Endothelial cell (in vitro differentiated cells): ENCODE measurements at places on chromosomes 4 and X.

DNA sequence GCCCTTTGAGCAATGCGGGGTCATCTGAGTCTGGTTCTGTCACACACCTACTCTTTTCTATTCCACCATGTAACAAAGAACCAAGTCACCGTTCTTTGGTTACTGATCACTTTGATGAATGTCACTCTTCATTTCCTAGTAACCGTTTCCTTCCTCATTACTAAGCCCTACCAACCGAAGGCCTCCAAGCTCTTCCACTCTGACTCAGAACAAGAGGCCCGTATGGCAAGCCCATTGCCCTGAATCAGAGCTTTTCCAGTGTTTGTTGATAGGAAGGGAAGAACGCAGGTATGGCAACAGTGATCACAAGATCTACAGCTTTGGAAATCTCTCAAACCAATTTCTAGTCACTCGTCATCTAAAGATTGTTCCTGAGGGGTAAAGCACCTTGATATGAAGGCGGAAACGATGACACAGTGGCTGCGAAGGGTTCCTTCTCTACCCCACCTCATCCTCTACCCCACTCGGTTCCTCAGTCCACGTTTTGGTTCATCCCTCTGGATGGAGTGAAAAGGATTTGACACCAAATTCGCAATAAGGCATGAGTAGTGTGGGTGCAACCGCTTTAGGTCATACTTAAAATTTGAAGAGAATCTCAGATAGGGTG is 28.0 kb upstream of the CD40LG start:
- DNase-seq: no peak

GRCh38 chr4:26248647-26249046 is 72.2 kb upstream of the RBPJ start:
- DNase-seq: no peak

GRCh38 chrX:100381619-100382018 is 28.5 kb downstream of the PCDH19 start:
- no peak for DNase-seq

GRCh38 chr4:3223956-3224748 is 24.8 kb upstream of the MSANTD1 start:
- no peak for DNase-seq

DNA sequence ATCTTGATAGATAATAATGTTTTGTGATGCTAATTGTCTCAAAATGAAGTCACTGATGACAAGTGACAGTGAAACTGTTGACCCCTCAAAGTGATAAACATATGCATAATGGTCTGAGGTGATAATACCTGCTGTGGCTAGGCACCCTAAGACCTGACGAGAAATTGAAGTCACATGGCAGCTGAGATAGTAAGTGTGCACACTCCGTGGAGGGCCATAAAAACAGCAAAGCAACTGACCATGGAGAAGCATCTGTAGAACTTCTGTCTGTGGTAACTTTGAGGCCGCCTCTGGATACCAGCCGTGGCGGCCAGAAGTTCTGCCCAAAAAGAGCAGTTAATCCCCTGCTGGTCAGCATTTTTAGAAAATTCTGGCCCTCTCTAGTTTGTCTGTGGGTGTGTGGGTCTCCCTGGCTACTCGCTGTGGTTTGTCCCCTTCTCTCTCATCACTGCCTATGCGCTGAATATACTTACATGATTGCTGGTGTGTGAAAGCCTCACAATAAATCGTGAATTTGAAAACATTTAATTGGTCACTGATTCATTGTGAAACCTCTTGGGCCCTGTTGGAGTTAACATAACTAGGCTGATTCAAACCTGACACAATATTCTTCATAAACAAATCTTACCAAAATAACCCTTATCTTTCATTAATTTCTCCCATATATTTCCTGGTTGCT is 50.6 kb downstream of the CCDC149 start:
- DNase-seq: no peak

GRCh38 chr4:164716901-164717300 is 37.0 kb upstream of the SMIM31 start:
- no peak for DNase-seq

DNA sequence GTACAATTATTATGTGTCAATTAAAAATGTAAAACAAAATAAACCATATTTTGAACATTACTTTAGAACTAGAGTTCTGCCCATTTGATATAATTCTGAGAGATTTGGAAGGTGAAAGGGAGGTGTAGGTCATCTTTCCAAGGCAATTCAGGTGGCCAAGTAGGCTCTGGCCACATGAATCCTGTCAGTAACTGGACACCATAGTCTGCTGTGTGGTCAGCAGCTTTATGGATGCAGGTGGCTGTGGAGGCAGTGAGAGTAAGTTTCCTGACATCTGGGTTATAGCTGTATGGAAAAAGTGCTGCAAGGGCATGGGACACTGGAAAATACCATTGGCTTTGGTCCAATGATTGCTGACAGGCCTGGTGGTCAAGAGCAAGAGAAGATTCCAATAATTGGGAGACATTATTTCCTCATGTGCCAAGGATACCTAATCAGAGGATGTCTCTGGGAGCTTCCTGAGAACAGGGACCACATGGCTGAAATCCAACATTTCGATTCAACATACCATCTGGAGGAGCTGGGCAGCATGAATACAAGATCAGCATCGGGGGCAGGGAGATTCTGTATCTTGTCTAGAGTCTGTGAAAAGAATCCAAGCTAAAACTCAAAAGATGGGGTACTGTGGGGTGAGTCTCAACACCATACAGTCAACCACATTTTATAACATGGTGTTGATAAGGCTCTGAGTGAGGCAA is 523.1 kb downstream of the MID1IP1 start:
- DNase-seq: no peak

- no peak for DNase-seq
Observed at GRCh38 chr4:189032606-189033338, 893.5 kb downstream of the TRIML1 start.

DNA sequence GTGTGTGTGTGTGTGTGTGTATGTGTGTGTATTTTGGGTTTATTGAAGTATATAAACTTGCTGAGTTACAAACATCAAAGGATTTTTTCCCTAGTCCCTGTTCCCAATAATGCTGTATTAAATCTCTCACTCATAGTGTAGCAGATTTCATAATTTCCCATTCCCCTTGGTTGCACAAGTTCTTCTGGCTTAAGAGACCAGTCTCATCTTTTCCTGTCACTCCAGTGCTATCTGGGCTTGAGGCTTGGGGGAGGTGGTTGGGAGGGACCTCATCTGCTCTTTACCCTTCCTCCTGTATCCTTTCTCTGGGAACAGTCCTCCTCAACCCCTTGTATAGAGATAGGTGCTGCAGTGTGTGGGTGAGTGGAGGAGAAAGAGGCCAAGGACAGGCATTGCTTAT is 285.4 kb upstream of the BOD1L1 start:
- no peak for DNase-seq

DNA sequence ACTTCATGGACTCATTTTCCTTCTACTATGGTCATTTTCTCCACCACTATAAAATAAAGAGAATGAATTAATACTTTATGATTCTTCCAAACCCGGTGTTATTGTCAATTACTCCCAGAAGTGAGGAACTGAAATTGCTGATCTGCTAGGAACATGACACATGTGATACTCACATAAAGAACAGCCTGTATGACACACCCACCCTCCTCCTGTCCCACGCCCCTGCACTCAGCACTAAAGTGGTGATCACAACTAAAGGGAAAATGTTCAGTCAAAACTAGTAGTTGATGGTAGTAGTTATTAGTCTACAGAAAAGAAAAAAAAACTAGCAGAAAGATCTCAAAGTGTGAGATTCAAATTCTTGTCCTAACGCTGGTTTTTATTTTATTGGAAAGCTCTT is 1508.3 kb downstream of the RAPGEF2 start:
- no peak for DNase-seq

DNA sequence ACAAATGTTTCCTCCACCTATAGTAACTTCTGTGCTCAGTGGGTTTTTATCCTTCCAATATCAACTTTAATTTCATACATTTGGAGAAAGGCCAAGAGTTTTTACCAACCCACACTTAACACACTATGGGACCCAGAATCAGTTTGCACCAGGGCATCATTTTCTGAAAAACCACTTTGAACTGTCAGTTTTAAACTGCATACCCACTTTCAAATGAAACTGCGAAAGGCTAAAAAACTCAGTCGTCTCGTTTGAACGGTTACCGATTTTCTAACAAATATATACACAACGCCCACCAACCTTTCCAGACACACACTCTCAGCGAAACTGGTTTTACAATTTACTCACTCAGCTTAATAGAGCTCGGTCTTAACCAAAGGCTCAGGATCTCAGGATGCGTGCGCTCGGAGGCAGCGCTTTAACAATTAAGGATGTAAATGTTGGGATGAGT is 376 bp downstream of the ABCG2 start:
- DNase-seq: no peak

DNA sequence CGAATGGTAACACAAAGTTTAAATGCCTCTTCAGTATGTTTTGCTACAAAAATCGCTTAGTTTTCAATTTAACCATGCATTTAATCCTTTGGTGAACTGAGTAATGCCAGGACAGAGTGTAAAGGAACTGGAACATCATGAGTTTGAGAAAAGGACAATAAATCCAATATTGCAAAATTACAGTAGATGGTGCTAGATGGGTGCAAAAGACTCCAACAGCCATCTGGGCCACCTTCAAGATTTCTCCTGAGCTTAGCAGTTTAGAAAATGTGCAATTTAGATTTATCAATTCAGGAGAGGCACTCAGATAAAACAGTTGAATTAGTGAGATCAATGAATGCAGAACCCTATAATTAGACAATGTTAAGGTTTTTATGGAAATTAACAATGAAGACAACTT is 33.2 kb upstream of the MID1IP1 start:
- no peak for DNase-seq

DNA sequence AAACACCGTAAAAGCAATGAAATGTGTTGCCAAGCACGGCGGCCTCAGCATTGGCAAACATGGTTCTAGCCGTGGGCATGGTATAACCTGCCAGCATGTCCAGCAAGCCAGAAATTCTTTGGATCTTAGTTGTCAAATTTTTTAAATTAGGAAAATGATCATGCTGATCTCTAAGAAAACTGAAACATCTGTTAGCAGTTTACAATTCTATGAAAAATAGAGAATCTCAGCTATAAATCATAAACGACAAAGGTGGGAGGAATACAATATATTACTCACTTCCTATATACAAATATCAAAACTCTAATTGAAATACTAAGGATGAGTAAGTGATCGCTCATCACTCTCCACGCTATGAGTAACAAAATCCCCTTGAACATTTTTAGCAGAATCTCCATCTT is 130.3 kb downstream of the ADGRA3 start:
- DNase-seq: no peak

- DNase-seq: no peak
Observed at GRCh38 chrX:38437093-38437492, 84.7 kb downstream of the OTC start.

DNA sequence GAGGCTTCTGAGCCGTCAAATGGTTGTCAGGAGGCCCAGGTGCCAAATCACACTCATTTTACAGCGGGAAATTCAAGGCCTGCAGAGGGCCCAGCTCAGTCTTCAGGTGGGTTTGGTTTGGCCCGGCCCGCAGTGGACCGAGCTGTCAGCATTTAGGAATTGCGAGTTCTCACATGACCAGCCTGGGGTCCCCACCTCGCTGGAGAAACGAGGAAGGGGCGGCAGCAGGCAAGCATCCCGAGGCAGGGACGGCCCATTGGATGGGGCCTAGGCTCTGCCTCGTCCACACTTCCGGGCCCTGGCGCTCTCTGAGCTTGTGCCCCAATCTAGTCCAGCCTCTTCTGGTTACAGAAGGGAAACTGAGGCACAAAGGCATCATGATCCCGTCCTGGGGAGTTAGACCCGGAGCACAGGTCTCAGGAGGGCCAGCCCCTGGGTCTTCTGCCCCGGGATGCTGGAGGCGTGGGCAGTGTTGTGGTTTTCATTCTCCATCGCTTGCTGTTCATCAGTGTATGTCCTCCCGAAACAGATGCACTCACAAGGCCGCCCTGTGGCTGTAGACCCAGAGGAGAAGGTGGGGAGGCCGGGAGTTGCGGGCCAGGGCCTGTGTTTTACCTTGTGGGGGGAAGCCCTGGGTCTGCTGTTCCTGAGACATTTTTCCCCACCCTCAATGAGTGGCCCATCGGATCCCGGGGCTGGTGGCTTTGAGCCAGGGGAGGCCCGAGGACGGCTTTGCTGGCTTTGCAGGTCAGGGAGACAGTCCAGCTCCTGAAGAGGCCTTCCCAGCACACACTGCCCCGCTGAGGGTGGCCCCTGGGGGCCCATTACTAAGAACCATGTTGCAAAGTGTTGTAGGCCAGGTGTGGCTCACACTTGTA is 8.9 kb downstream of the PSAPL1 start:
- DNase-seq: no peak

DNA sequence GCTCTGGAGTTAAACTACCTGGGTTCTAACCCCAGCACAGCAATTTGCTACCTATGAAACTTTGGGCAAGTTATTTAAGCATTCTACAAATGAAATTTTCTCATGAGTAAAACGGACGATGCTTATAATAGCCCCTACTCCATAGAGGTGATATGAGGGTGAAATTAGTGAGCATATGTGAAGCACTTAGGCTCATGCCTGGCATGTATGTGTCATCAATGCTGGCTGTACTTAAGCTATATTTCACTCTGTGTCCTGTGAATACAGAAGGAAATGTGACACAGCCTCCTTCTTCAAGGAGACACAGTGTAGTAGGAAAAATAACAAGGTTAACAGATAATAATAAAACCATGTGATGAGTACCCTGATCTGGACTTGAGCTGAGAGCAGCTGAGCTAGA is 20.4 kb upstream of the FMR1NB start:
- no peak for DNase-seq

GRCh38 chr4:94882756-94883155 is 125.0 kb downstream of the BMPR1B start:
- no peak for DNase-seq

DNA sequence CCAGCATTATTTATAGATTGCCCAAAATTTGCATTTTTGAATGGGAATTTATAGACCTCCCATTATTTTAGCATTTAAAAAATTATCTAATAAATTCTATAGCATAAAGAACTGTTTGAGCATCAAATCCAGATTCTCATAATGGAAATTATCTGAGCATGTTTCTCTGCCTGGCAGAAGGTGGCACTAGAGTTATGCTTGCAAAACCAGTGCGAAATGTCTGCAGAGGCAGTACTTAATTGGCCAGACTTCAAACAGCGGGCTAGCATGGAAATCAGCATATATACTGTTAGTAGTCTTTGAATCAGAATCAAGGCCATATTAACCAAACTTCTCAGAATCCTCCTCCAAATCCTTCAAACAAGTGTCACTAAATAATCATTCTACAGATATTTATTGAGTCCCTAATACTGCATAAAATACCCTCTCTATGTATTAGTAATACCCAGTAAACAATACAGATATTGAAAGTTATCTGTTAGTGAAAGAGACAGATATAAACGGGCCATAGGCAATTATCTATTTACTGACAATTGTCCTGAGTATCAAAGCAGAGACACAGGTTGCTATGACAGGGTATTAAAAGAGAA is 78.7 kb upstream of the DCLK2 start:
- peak; percentile 26 for DNase-seq

DNA sequence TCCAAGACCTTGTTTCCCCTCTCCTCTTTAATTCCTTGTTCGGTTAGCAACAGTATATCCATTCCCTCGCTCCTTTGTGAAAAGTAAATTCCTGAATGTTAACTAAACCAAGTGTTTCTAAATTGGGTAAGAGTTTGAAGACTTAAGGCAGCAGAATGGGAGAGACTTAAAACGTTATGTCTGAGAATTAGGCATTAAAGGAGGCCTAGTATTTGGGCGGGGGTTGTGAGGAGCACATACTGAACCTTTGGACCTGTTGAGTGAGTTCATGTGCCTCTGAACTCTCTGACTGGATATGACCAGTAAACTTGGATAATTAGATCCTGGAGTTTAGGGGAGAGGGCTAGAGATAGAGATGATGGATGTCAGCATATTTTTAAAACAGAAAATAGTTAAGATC is 1.2 kb downstream of the MSMO1 start:
- DNase-seq: no peak
